ENCODE measurements at places on chromosomes 1 and 21.

DNA sequence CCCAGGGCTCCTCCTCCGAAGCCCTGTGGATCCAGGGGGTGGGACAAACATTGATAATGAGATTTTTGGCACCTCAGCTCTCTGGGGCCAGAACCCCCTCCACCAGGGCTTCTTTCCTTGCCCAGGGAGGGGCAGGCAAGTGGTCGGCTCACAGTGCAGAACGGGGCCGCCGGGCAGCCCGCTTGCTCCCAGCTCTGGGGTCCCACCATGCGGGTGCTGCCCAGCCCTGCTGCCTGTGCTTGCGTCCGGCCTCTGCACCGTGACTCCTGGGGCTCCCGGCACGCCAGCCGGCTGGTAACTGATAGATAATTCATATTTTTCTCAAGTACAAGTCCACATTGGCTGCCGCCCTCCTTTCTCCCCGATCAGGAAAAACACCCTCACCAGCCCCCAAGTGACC, 42.0 kb upstream of the CCDC27 start:
- no peak for DNase-seq

- no peak for DNase-seq
Measured at GRCh38 chr1:243827206-243827605, 22.8 kb downstream of the AKT3 start.

DNA sequence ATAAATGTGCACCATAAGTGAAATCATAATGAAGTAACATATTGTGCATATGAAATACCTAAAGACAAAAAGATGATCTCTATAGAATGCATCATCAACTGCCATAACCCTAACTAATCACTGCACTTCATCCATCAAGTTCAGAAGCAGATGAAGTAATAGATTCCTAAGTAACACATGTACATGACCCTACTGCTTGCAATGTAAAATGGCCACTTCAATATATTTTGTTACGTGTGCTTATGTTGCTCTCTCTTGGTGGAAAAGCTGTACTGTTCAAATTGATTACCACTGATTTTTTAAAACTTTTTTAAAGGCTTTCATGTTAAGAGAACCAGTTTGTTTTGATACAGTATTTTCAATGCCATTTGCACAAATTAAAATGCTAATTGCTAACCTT, 141.8 kb downstream of the TTLL7 start:
- no peak for DNase-seq

GRCh38 chr1:20469406-20470076, 16.5 kb downstream of the CAMK2N1 start:
- DNase-seq = no peak

- DNase-seq = no peak
Measured at GRCh38 chr1:183033205-183033604, 10.0 kb downstream of the LAMC1 start.

- DNase-seq = no peak
Measured at GRCh38 chr1:202623075-202623474, 87.2 kb downstream of the SYT2 start.

GRCh38 chr21:36229181-36229580, 72.6 kb downstream of the DOP1B start:
- DNase-seq = no peak

Measured in NT2/D1 (cell line).